ENCODE measurements at places on chromosomes 16 and 17. TPM values are rescaled to one million over a fixed set of nuclear protein-coding genes. Genes with fewer than 3 reads are reported as not detected.

GRCh38 chr17:44759916-44760243, 1.1 kb downstream of the ADAM11 start:
- no peak for DNase-seq

GRCh38 chr16:51151961-51152663, 1.0 kb upstream of the SALL1 start:
- DNase-seq = no peak

Gene ZNF174
- total RNA-seq = 11.1 TPM

Gene FOXN1
- not detected for total RNA-seq

DNA sequence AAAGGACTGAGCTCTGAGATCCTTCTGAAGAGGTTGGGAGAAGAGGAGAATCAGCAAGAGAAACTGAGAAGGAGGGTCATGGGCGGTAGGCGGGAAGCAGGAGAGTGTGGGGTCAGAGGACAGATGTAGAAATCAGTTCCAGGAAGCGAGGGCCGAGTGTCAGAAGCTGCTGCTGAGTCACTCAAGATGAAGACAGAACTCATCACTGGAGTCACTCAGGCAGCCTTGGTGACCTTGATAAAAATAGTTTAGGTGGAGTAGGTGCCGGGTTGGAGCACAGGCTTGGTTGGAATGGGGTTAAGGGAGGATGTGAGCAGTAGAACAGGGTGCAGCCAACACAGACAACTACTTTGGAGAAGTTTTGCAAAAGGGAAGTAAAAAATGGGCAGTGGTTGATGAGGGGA, 6.1 kb upstream of the ITGAM start:
- DNase-seq = peak; percentile 34

Gene SLC46A1
- total RNA-seq = 6.9 TPM

- peak; percentile 68 for DNase-seq
These were observed 3.2 kb downstream of the CCR7 start for GRCh38 chr17:40561871-40562611.

Gene SPIRE2
- 1.9 TPM for total RNA-seq

DNA sequence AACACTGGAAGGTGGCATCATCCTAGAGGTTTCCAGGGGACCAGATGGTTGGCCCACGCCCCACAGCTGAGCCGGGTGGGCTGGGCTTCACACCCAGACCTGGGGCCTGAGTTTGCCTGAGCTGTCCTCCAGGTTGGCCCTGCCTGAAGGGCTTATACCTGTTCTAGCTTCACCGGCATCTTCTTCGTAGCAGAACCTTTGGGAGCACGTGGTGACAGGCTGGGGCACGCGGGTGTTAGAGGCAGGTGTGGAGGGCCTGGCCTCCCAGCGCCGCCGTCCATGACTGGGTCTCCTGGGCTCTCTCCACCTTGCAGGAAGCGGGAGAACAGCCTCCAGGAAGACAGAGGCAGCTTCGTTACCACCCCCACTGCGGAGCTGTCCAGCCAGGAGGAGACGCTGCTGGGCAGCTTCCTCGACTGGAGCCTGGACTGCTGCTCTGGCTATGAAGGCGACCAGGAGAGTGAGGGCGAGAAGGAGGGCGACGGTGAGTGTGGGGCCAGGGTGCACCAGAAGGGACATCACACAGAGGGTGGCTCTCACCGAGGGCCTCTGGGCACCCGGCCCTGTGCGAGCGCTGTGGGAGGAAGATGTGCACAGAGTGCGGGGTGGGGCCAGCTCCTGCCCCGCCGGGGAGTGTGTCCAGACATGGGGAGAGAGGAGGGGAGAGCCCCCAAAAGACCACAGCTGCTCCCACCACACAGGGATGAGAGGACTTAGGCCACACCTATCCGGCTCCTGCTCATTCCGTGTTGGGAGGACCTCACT, 4.6 kb upstream of the TEDC2 start:
- DNase-seq = no peak

DNA sequence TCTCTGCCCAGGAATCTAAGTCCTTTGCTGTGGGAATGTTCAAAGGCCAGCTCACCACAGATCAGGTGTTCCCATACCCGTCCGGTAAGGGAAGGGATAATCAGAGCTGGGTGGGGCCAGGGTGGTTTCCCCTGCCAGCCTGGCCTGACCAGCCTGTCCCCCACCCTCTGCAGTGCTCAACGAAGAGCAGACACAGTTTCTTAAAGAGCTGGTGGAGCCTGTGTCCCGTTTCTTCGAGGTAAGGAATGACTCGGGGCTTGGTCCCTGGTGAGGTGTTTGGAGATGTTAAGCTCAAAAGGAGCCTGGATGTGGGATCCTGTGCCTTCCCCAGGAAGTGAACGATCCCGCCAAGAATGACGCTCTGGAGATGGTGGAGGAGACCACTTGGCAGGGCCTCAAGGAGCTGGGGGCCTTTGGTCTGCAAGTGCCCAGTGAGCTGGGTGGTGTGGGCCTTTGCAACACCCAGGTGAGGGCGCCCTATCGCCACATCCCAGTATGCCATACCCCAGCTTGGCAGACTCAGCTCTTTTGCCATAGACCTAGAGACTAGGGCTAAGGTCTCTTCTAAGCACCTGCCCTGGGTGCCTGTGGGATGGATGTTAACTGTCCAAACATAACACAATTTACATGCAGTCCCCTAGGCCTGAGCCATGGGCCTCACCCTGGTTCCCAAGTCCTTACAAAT, 997 bp downstream of the ACADVL start:
- DNase-seq = peak; percentile 47

Measured in activated T-helper 2 cell treated with anti-CD3 and anti-CD28 coated beads, Interferon-gamma antibody, Interleukin-2, Interleukin-4, amounts not matched to agents 10 μg/mL and 5 μg/mL and 100 μg/mL, durations not matched to agents 14 hours and 24 hours and 36 hours (primary cell).